Inflammatory macrophage treated with lipopolysaccharide for 1 hour (primary cell): ENCODE measurements at places on chromosomes 3 and 15.

DNA sequence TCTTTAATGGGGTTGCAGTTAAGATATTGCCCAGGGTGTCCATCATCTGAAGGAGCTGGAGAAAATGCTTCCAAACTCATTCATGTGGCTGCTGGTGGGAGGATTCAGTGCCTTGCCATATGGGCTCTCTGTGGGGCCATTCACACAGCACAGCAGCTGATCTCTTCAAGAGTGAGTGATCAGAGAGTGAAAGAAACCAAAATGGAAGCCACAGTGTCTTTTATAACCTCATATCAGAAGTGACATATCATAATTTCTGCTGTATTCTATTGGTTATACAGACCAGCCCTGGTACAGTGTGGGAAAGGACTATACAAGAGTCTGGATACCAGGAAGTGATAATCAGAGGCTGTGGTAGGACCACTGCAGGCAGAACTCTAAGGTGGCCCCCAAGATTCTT, 33.6 kb downstream of the HHLA2 start:
- DNase-seq = no peak

DNA sequence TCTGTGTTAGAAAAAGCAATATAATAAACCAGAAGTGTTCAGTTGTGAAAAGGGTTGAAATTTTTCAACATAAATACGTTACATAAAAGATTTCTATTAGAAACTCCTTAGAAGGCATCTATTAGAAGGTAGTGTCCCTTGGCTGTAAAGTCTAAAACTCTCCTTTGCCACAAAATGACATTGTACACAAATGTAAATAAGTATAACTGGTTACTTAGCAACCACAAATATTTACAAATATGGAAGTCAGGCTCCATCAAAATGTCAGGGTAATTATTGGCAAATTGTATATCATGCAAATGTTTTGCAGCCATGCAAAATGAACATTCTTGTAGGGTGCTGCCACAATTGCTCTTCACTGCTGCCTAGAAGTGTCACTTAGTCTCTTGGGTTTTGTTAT, 419.1 kb upstream of the CDIN1 start:
- no peak for DNase-seq

DNA sequence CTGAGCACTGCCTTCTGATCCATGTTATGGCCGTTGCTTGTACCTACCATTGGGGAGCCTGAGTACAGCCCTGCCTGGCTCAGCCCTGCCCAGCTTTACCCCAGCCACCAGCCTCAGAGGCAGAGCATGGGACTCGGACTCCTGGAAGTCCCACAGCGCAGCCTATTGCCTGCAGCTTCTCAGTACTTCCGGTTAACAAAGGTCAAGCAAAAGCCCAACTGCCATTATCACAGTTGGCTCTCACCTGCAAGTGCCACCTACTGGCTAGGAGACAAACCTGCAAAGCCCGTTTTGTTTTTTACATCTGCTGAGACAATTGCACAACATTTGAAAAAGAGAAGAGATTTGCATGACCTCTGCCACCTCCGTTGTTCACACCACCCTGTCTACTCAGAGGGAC, 1081.7 kb downstream of the NAALADL2 start:
- no peak for DNase-seq

- no peak for DNase-seq
Observed at GRCh38 chr3:183050706-183051105, 48.6 kb downstream of the MCCC1 start.

DNA sequence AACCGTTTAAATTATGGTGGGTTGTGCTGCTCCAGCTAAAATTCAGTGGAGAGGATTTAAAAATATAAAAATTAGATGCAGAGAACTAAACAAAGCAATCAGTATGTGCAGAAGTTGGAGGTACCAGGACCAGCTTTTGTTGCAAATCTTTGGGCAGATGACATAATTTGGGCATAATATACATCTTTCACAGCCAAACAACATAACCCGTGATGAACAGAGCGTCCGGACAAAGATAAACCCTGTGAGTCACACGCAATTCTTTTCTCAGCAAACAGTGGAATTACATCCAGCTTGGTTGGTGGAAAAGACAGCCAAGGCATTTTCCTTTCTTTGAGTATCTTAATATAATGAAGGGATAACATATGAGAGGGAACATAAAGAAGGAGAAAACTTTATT, 419.4 kb upstream of the ADAMTS9 start:
- no peak for DNase-seq

DNA sequence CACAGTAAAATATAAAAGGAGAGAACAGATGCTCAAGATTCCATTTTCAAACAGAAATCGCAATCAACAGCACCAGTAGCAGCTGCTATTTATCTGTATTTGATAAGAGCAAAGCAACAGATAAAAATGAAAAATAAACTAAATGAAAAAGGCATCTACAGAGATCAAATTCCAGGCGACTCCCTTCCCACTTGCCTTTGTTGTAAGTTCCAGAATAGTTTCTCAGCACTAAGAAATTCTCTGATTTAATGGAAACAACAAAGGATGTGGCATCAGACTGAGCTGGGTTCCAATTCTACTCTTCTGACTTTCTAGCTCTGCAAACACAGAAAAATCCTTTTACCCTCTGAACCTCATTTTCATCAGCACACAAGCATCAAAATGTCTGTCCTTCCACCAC, 110.8 kb upstream of the MME start:
- no peak for DNase-seq

DNA sequence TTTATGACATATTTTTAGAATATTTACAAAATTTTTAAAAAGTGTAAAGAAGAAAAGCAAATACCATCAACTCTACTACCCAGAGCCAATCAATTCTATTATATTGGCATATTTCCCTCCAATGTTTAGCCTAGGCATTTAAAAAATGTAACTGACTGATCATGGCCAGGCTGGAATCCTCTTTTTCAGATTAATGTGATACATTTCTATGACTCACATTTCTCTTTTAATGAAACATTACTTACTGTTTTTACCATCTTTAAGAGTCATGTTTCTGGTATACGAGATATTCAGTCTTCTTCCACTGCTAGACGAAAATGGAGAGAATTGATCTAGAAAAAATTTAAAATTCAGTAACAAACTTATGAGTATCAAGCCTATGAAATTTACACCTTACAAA, 53.4 kb upstream of the DCUN1D1 start:
- DNase-seq = no peak

- no peak for DNase-seq
Observed at GRCh38 chr15:67124911-67125588, 59.6 kb downstream of the SMAD3 start.

DNA sequence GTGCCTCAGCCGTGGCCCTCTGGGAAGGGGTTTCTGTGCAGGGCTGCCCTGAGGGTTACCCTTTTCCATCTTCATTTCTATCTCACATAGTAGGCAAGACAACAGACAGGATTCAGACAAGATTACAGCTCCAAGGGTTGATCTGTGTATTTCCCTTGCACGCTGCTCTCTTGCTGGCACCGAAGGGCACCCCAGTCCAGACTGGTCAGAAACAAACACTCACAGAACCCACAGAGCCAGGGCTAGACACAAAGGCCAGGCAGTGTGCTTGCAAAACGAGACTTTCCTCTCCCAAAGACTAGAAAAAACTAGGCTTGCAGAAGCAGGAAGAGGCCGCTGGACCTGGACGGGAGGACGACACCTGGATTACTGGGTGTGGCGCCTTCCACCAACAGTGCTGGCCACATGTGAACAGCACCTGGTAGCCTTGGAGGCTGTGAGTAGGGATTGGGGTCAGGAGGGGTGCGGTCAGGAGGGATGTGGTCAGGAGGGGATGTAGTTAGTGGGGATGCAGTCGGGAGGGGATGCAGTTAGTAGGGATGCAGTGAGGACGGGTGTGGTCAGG, 96.8 kb downstream of the BDH1 start:
- no peak for DNase-seq

DNA sequence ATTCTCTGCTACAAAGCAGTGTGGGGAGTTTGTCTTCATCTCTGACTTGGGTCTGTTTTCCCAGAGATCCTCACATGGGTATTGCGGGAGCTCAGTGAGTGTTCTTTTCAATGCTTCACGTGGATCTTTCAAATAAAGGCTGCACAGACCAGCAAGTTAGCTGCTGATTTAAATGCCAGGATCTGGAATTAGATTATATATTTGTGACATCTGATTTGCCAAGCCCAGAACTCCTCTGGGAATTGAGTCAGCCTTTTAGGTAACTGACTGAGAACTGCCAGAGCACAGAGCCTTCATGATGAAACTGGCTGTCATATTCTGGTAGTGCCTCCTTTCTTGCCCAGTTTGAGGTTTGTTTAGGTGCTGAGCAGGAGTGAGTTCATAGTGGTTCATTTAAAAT, 14.7 kb downstream of the EDEM1 start:
- no peak for DNase-seq

DNA sequence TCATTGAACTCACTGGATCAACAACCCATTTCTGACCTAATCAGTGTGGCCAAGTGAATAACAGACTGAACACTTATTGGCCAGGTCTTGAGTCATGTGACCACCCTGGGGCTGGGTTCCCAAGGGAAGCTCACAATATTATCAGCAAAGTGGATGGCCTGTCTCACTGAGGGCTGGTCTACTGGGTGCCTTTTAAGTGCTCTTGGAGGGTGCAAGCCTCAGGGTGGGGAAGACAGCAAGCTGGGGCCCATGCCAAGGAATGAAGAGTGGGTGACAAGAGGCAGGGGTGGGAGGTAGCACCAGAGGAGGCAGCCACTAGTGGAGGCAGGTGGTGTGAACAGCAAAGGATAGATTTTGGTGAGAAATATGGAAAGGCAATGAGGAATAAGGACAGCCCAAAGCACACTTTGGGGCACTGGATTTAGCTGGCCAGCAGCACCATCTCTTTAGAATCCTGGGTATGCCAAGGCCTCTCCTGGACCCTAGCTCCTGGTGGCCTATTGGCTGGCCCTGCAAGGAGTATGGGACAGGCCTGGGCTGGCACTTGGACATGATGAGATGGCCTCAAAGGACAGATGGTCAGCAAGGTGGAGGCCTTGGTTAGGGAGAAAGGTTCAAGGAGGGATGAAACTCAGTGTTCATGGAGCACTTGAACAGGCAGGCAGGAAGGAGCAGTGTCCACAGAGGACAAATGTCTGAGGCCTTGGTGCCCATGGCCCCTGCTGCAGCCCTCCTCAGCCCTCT, 34.2 kb downstream of the HMCES start:
- DNase-seq = no peak

DNA sequence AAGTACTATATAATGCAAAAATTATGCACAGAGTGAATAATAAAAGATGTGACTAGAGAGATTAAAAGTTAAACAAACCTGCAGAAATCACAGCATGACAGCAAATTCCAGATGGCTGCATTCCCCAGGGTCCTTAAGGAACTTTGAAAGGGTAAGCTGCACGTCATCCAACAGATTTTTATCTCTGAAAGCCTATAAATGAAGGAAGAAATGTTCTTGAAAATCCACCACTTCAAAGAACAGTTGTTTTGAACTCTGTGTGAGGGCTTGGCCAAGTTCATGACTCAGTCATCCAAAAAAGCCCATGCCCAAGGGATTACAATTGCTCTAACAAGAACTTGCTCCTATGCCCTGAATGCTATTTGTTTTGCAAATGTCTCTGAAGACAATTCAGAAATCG, 603.6 kb downstream of the PLOD2 start:
- DNase-seq = no peak

GRCh38 chr3:189513281-189514117, 117.7 kb upstream of the TP63 start:
- DNase-seq = no peak

GRCh38 chr3:65857327-65857726, 181.4 kb downstream of the MAGI1 start:
- DNase-seq = no peak

GRCh38 chr3:44648564-44649229, at the start of gene ZNF35:
Gene ZNF35, plus strand, starts transcription at chr3:44648732. Its CDS starts 2,336 bp downstream, at chr3:44651068.
- peak; percentile 91 for DNase-seq

- no peak for DNase-seq
Observed at GRCh38 chr15:34944936-34945335, 24.6 kb downstream of the AQR start.

DNA sequence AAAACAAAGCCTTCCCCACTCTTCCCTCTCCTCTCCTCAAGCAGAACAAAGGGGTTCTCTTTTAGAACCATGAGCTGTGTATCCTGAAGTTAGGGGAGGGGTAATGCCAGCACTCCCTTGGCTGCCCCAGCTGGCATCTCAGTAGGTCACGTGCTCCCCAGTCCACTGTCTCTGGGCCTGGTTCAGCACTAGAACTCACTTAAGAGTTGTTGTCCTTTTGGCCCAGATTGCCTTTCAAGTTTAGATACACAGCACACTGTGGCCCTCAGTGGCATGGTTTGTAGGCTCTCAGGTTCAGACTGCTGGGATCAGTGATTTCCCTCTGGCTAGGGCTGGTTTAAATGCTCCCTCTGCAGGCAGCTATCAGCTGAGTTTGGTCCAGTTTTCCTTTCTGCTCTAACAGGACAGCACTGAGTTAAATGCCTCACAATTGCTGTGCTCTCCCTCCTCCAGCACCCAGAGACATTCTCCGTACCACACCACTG, 188.4 kb upstream of the ST8SIA2 start:
- no peak for DNase-seq

DNA sequence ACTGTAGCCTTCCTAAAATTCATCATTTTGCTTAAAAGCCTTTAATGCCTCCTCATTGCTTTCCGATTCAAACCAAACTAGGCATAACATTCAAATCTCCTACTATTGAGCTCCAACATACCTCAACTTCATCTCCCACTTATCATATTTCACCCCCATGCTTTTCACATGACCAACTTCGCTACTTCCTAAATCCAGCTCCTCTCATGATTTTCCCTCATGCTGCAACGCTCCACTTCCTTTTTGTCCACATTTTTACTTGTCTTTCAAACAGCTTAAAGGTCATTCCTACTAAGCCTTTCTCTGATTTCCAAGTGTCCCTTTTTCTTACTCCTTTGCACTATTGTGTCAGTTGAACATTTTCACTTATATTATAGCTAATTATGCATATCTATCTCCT, 20.3 kb upstream of the ANXA2 start:
- peak; percentile 88 for DNase-seq

- no peak for DNase-seq
Observed at GRCh38 chr15:73826711-73827251, 46.6 kb upstream of the TBC1D21 start.

DNA sequence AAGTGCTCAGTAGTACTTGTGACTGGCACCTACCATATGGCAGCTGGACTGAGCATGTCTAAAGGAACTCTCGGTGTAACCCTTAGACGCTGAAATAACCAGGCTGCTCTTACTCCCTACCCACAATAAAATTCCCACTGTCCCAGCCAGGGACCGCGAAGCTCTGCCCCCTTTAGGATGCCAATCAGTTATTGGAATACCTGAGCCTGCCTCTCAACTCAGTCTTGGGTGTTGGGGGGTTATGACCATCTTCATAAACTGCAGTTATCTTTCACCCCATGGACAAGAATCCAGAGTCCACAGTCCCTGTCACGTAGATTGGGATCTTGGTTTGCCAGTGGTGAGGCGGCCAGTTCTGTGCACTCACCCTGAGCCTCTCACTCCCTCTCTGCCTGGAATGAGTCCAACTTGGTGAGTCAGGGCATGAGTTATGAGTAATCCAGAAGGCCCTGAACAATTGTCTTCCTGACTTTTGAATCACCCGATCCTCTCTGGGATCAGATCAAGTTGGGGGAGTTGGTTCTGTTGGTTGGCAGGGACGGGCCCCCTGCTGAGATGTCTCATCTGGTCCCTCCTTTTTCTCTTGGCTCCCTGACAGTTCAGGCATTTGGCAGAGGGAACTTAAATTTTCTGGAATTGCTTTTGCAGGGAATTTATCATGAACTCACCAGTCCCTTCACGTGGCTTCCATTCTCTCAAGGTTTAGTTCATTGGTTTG, 120.1 kb upstream of the UBE2E1 start:
- DNase-seq = peak; percentile 77
